ENCODE measurements at places on chromosomes 7 and 10.

DNA sequence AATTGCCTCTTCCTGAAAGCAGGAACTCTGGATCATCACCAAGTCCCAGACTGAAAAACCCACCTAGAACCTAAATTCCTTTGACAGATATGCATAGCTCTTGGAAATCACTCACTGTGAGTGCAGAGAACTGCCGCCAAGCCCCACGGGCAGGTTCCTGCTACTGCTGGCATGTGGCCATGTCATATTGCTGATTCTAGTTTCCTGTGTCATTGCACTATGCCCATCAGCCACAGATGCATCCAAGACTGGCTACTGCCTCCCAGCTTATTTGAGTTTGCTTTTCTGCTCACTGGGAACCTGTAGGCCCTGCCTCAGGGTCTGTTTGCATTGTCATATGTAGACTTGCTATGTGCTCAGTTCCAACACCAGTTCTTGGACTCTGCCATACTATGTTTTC lies 786.0 kb downstream of the GRID1 start:
- DNase-seq = no peak

DNA sequence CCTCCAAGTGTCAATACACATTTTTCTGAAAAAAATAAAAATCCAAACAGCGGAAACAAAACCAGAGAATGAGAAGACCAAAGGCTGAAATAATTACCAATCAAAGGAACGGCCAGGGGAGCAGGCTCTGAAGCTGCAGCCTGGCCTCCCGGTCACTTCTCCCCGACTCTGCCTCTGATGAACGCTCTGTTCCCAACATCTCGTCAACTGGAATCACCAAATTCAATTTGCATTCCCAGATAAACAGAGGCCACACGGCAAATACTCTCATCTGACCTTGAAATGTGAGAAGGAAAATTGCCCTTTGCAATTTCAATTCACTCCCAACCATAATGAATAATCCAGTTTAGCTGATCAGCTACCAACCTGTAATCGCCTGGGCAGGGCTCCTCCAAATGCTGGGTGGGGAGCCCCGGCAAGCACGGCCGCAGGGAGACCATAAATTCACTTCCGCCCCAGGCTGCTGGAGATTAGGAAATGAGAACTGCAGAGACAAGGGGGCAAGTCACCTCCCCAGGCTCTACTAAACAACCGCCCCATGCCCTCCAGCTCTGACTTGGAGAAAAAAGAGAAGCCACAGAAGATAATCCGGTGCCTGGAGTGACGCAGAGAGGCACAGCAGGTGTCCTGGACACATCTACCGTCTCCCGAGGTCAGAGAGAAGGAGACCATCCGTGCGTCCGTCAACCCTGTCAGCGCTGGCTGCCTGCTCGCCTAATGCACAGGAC lies 153.2 kb downstream of the MAD1L1 start:
- DNase-seq = no peak

DNA sequence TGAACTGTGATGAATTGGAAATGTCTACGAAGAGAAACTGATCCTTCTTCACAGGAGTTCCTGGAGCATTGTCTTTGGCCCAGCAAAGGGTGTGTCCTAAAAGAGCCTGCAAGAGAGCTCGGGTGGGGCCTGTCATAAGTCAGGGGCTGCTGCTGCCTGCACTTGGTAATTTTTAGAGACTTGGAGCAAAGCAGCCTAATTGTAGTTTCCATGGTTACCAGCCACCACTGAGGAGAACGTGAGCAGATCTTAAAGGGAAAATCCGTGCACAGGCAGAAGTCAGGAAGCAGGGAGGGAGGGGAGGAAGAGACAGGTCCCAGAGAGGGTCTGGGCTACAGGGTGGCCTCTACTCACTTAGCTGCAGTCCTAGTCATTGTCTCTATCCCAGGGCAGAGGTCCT lies 463.6 kb downstream of the PLXNA4 start:
- no peak for DNase-seq

DNA sequence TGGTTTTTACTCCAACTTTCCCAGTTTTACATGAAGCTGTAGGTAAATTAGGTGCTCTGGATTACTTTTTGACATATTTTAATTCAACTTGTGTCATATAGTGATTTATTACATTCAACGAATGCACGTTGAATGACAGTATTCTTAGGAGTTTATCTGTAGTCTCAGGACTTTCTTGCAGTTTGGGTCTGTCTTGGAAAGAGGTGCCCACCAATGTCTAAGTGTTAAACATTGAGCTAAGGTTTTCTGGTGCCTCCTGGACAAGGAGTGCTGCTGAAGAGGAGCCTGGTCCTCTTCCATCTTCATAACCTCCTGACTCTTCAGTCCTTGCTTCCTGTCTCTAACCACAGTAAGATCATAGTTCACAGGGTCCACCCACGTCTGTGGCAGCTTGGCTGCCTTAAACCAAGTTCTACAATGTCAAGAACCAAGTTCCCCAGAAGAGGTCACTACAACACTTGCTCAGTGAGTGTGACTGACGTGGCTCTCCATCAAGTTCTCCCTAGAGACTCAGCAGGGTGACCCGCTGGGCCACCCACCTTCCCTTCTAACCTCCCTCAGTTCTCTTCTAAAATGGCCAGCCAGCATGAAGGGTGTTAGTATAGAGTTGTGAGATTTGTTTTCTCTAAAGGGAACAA lies 6.1 kb downstream of the NPY start:
- no peak for DNase-seq

- no peak for DNase-seq
Measured at GRCh38 chr10:89086801-89087521, 96.4 kb downstream of the FAS start.

DNA sequence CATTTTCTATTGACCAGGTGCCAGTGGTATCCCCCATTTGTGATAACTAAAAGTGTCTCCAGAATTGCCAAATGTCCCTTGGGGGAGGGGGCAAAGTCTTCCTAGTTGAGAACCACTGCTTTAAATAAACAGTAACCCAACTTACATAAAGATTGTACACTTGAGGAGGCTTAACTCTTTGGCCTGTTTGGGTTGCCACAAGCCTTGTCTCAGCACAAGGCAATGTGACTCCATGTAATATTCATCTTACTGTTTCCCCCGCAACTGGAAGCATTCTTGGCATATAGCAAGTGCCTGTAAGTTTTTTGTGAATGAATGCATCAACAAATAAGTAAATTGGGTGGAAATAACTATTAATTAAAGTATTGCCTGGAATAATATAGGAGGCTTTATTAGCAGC lies 108.3 kb downstream of the ANK3 start:
- DNase-seq = no peak

DNA sequence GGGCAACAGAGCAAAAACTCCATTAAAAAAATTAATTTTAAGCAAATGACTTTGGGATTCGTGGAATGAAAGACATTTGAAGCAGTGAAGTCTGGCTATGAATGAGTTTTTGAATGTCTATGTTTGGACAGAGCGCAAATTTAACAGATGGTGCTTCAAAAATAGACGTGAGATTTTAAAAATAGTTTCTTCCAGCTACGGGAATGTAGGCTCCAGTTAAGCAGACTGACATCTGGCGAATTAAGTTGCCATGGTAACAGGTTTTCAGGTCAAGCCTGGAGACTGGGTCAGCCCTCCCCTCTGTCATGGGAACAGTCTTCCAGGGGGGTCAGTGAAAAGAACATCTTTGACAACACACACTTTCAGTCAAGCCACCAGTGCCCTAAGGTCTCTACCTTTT lies 62.0 kb downstream of the MYOF start:
- no peak for DNase-seq

GRCh38 chr10:113479346-113480080 lies 73.3 kb upstream of the HABP2 start:
- no peak for DNase-seq

DNA sequence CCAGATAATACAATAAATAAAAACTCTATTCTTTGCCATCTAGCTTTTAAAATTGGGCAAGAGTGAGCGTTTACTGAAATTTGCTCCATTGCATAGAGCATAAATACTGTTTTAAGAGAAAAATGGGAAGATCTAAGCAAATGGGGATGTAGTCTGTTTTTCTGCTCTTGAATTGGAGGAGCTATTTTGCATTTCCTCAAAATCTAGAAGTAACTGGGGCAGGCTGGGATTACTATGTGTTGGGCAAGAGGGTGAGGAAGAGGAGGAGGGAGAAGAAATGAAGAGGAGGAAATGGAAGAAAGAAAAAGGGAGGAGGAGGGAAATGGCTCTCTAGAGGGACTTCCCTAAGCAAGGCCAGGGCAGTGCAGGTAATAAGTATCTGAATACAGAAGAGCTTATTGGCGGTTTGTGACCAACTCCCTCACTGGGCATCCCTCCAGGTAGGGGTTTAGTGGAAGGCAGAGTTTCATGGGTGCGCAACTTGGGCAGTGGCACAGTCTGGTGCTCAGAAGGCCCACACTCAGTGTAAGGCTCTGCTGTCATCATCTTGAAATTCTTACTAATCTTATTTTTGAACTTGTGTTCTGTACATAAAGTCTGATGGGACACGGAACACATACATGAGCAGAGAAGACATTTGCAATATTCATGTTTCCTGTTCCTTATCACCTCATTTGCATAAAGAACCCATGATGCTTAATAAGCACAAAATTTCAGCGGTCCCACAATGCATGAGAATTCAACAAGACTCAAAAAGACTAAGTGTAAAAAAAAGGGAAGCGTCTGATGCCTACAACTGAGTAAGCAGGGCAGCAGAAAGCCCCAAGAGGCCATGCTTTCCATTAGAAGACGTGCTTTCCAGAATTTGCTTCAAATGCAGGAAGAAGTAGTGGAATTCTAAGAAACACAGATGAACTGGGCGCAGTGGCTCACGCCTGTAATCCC lies 116.9 kb downstream of the EVX1 start:
- DNase-seq = no peak

DNA sequence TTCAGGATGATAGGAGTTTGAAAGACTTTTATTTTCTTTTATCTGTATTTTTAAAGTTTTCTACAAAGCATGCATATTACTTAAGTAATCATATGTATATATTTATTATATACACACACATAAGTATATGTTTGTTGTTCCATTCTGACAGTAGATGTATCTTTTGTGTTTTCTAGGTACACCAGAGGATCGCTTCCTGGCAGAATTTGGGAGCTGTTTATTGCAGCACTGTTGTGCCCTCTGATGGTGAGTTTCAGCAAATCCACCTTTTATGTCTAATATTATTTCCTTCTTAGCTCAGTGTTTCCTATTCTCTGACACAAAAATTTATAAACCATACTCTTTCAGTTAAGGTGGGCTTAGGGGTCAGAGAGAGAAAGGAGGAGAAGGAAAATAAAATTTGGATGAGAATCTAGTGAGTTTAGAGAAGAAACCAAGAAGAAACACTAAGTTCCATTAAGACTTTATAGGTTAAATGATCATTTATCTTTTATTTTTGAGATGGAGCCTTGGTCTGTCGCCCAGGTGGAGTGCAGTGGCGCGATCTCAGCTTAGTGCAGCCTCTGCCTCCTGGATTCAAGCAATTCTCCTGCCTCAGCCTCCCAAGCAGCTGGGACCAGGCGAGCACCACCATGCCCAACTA lies 59.2 kb upstream of the OIT3 start:
- no peak for DNase-seq

GRCh38 chr10:44388641-44389040 lies 3.7 kb upstream of the CXCL12 start:
- DNase-seq = no peak

DNA sequence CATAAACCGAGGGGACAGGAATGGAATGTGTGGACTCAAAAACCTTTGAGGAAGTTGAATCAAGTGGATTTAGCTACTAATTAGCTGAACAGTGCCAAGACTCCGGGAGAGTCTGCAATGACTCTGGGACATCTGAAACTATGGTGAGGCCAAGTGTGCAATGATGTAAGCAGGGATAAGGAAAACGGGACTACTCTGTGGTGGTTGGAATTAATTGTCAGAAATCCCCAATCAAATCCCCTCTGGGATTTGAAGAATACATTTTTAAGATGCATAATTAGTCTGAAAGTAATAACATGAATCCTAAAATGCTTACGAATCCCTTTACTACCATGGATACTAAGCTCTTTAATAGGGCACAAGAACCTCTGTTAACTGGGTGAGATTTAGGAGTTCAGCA lies 602.8 kb downstream of the NRG3 start:
- no peak for DNase-seq

DNA sequence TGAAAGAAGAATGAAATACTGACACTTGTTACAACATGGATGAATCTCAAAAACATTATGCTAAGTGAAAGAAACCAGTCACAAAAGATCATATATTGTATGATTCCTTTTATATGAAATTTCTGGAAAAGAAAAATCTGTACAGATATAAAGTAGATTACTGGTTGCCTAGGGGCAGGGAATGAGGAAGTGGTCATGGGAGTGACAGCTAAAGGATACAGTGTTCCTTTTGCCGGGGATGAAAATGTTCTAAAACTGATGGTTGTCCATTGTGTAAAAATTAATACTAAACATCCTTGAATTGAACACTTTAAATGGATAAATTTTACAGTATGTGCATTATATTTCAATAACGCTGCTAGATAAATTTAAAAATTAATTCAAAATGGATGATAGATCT lies 25.1 kb downstream of the ALOX5 start:
- no peak for DNase-seq

DNA sequence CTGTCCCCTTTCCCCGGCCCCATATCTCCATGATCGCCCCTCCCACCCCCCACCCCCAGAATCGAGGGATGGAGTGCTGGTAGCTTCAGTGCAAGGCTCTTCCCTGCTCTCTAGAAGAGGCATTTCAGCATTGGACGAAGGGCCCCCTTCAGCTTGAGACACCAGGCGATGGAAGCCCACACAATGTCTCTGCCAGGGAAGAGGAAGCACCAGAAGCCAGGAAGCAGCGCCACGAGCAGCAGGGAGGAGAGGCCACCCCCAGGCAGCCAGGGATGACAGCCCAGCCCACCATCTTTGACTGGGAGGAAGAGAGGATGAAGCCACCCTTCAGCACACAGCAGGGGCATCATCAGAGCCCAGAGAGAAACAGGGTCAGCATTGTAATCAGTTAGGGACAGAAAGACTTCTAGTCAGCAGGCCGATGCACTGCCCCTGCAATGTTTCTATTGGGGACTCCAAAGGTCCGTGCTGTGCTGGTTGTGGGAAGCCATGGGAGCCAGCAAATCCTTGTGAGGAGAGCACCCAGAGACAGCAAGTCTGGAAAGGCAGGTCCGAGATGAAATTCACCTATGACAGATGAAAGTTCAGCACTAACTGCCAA lies 15.7 kb downstream of the TMEM72 start:
- no peak for DNase-seq

GRCh38 chr10:88652616-88653015 lies 11.6 kb upstream of the LIPF start:
- no peak for DNase-seq

DNA sequence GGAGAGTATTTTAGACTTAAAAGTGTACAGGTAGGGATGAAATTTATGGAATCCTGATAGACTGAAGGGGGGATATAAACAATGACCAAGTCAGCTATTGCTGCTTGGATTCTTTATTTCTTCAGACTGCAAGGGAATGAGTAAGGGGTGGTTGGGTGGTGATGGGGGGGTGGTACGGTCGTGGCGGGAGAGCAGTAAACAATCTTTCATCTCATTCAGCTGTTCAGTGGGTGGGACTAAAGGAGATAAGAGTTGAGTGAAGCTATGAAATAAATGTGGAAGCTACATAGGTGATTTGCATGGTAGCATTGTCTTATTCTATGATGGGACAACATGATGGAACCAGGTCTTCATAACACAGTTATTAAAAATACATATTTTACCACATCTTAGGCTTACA lies 1.8 kb downstream of the SEPTIN7 start:
- no peak for DNase-seq

GRCh38 chr7:134553976-134554375 lies 5.1 kb downstream of the AKR1B15 start:
- DNase-seq = no peak

Measured in esophagus muscularis mucosa (tissue), 4 donors.